Naive thymus-derived CD4-positive, alpha-beta T cell (primary cell): ENCODE measurements at places on chromosomes 11 and 22.

DNA sequence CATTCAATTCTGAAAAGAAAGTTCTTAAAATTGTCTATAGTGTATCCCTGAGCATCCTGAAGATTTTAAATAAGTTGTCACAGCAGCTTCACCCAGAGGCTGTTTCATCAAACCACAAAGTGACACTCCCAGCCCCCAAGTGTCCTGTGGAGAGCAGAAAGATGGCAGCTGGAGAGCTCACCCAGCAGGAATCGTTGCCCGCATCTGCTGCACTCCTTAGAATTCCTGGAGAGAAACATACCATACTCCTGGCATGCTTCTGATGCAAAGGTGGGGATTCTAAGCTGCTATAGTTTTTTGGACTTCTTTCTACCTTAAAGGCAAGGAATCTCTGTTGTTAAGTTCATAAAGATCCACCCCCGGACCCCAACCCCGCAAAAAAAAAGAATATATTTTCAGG, 13.5 kb upstream of the CYB5R2 start:
- DNase-seq = no peak

DNA sequence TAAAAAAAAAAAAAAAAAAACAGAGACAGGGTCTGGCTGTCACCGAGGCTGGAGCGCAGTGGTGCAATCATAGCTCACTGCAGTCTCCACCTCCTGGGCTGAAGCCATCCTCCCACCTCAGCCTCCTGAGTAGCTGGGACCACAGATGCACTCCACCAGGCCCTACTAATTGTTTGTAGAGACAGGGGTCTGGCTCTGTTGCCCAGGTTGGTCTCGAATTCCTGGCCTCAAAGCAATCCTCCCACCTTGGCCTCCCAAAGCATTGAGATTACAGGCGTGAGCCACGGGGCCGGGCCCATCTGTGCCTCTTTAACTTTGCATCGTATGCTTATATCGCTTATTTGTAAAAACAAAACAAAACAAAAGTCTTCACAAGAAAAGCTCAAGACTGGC, 3.1 kb downstream of the CPT1A start:
- DNase-seq = no peak

GRCh38 chr11:2377511-2378443, 667 bp downstream of the CD81 start:
- DNase-seq = peak; percentile 73

DNA sequence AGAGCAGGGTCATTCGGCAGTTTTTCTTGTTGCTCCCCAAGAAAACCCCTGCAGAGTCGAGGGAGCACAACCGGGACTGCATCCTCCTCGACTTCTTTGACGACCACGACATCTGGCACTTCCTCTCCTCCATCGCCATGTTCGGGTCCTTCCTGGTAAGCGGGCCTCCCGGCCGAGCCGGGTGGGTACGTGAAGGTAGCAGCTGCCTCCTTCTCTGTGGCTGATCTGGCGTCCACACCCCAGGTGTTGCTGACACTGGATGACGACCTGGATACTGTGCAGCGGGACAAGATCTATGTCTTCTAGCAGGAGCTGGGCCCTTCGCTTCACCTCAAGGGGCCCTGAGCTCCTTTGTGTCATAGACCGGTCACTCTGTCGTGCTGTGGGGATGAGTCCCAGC, 3.4 kb upstream of the TAGLN start:
- no peak for DNase-seq

DNA sequence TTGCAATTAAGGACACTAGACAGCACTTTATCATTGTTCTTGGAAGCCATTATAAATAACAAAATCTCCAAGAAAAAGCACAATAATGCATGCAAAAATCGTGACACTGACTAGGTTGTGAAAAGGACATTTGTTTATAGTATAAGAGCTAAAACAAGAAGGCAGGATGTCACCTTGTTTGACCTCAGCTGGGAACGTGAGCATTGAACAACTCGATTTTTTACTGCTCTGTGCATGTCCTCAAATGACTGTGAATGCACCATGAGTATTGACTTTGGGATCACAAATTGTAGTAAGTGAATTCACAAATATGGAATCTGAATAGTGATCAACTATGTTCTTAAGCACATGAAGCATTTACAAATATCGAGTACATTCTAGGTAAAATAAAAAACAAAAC, 35.3 kb upstream of the ARHGAP20 start:
- no peak for DNase-seq
